Naive thymus-derived CD8-positive, alpha-beta T cell (primary cell): ENCODE measurements at places on chromosomes 13 and 19.

DNA sequence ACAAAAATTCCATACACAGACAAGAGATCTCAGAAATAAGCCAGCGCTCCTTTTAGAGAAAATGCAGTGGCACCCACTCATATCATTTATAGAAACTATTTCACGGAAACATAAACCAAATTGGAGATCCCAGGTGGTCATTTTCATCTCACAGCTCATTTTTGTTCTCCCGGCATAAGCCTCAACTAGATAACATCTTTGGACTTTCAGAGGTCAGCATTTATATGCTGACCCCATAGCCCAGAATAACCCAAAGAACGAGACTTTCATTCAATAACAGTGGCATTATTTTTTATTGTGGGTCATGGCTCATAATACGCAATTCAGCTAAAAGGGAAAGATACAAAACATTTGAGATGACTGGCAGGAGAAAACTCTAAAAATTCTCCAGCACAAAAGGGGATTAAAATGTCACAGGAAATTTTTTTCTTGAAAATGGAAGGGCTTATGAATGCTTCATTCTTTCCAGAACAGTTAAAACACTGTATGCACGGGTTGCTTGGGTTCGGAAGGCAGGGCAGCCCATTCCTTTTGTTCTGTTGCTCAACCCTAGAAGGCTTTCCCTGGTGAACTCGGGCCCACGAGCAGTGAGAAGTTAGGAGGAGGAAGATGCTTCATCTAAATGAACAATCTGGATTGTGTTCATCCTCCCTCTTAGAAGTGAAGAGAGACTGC is 24.0 kb downstream of the STARD13 start:
- H3K4me3 ChIP-seq: no peak overlapping the region
- H3K36me3 ChIP-seq: no peaks in the 10 kb centered on the region
- no peak for DNase-seq
- H3K27ac ChIP-seq: no peak overlapping the region

- H3K27ac ChIP-seq: no peak overlapping the region
- H3K36me3 ChIP-seq: no peaks in the 10 kb centered on the region
- no peaks in the 10 kb centered on the region for H3K4me1 ChIP-seq
- H3K27me3 ChIP-seq: peaks cover 5% of the 10 kb centered on the region
These were observed 739.1 kb downstream of the DIAPH3 start for GRCh38 chr13:59424661-59425060.

DNA sequence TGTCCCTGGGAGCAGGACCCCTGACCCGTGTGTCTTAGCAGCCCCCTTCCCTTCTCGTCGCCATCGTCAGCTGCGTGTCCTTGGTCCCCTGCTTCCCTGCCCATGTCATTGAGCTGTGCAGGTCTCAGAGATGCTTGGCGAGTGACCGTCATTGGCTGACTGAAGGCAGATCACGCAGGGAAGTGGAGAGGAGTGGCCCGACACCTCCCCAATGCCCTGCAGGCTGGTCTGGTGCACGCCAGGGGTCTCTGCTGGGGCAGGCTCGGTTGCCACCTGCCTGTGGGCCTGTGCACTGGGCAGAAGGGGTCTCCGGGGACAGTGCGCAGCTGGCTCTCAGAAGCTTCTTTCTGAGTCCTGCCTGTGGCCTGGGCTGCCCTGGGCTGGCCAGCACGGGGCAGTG is 6.2 kb downstream of the GNA11 start:
- DNase-seq: no peak
- H3K36me3 ChIP-seq: no peaks in the 10 kb centered on the region
- H3K27ac ChIP-seq: no peak overlapping the region
- H3K27me3 ChIP-seq: no peaks in the 10 kb centered on the region

DNA sequence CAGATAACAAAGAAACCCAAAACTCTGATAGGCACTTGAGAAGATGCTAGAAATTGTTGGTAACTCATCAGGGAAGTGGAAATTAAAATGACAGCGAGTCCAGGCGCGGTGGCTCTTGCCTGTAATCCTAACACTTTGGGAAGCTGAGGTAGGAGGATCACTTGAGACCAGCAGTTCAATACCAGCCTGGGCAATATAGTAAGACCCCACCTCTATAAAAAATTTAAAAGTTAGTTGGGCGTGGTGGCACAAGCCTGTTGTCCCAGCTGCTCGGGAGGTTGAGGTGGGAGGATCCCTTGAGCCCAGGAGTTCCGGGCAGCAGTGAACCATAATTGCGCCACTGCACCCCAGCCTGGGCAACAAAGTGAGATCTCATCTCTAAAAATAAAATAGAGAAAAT is 2.6 kb upstream of the RYR1 start:
- no peaks in the 10 kb centered on the region for H3K36me3 ChIP-seq
- peaks cover 13% of the 10 kb centered on the region for H3K27me3 ChIP-seq
- DNase-seq: no peak
- H3K27ac ChIP-seq: no peak overlapping the region
- peaks cover 6% of the 10 kb centered on the region for H3K4me1 ChIP-seq
- no peak overlapping the region for H3K4me3 ChIP-seq

DNA sequence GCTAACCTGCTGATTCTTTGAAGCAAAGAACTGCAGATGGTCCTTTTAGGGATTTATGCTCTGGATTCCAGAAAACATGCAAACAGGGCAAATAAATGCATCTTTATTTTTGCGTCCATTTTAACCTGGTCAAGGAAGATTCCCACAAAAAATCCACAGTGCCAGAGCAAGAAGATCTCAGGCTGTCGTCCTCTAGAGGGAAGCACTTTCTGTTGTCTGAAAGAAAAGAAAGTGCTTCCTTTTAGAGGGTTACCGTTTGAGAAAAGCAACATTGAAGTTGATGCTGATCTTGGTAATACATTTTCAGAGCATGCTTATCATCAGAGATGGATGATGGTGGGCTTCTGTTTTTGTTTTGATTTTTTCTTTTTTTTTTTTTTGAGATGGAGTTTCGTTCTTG is 75.5 kb downstream of the DPRX start:
- no peaks in the 10 kb centered on the region for H3K4me1 ChIP-seq
- DNase-seq: no peak
- H3K36me3 ChIP-seq: no peaks in the 10 kb centered on the region
- no peak overlapping the region for H3K4me3 ChIP-seq

- H3K4me1 ChIP-seq: no peaks in the 10 kb centered on the region
- peak; percentile 8 for DNase-seq
- H3K36me3 ChIP-seq: peaks cover 11% of the 10 kb centered on the region
- H3K27me3 ChIP-seq: no peaks in the 10 kb centered on the region
- no peak overlapping the region for H3K4me3 ChIP-seq
These were observed 16.2 kb downstream of the NUFIP1 start for GRCh38 chr13:44972956-44973581.

DNA sequence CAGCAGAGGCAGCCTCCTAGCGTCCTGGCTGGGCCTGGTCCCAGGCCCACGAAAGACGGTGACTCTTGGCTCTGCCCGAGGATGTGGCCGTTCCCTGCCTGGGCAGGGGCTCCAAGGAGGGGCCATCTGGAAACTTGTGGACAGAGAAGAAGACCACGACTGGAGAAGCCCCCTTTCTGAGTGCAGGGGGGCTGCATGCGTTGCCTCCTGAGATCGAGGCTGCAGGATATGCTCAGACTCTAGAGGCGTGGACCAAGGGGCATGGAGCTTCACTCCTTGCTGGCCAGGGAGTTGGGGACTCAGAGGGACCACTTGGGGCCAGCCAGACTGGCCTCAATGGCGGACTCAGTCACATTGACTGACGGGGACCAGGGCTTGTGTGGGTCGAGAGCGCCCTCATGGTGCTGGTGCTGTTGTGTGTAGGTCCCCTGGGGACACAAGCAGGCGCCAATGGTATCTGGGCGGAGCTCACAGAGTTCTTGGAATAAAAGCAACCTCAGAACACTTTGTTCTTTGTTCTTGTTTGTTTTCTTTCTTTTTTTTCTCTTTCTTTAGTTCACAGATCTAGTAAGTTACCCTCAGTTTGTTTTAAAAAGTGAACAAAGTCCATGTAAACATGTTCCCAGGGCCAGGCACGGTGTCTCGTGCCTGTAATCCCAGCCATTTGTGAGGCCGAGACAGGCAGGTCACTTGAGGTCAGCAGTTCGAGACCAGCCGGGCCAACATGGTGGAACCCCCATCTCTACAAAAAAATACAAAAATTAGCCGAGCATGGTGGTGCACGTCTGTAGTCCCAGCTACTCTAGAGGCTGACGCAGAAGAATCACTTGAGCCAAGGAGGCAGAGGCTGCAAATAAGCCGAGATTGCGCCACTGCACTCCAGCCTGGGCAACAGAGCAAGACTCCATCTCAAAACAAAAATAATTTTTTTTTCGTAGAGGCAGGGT is 10.2 kb downstream of the ANGPTL4 start:
- H3K4me1 ChIP-seq: peaks cover 5% of the 10 kb centered on the region
- no peak for DNase-seq
- H3K4me3 ChIP-seq: no peak overlapping the region
- no peak overlapping the region for H3K27ac ChIP-seq
- no peaks in the 10 kb centered on the region for H3K27me3 ChIP-seq
- H3K36me3 ChIP-seq: peaks cover 3% of the 10 kb centered on the region

GRCh38 chr13:41837629-41838028 is 123.3 kb downstream of the VWA8 start:
- H3K27me3 ChIP-seq: no peaks in the 10 kb centered on the region
- peaks cover 15% of the 10 kb centered on the region for H3K36me3 ChIP-seq
- no peak overlapping the region for H3K4me3 ChIP-seq
- no peaks in the 10 kb centered on the region for H3K4me1 ChIP-seq

- H3K27me3 ChIP-seq: peaks cover 2% of the 10 kb centered on the region
- no peak for DNase-seq
- H3K36me3 ChIP-seq: no peaks in the 10 kb centered on the region
- no peak overlapping the region for H3K4me3 ChIP-seq
- H3K27ac ChIP-seq: no peak overlapping the region
These were observed 112.1 kb upstream of the SOX1 start for GRCh38 chr13:111954661-111955411.

DNA sequence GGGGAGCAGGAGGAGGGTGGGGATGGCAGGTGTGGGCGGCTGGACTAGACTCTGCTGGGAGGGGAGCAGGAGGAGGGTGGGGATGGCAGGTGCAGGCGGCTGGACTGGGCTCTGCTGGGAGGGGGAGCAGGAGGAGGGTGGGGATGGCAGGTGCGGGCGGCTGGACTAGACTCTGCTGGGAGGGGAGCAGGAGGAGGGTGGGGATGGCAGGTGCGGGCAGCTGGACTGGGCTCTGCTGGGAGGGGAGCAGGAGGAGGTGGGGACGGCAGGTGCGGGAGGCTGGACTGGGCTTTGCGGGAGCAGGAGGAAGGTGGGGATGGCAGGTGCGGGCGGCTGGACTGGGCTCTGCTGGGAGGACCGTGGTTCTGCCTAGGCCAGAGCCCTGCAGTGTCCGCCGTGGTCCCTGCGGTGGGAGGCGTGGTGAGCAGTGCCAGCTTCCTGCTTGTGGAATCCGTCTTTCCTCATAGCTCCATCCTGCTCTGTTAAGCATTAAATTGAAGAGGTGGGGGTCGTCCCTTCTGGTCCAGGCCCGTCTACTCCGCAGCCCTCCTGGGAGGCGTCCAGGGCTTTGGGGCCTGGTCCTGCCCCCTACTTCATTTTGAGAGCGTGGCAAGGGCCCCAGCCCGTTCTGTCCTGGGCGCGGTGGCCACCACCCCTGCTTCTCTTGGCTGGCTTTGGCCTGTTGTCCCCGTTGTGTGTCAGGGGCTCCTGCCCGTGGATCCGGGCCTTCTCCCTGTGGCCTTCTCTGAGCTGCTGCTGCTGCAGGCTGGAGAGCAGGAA is 4.7 kb downstream of the SPPL2B start:
- peak overlapping the region; percentile 55 for H3K4me3 ChIP-seq
- DNase-seq: no peak
- H3K4me1 ChIP-seq: peaks cover 69% of the 10 kb centered on the region

GRCh38 chr13:40283666-40284065 is 382.8 kb downstream of the FOXO1 start:
- no peaks in the 10 kb centered on the region for H3K36me3 ChIP-seq
- DNase-seq: no peak
- H3K27ac ChIP-seq: no peak overlapping the region
- H3K27me3 ChIP-seq: no peaks in the 10 kb centered on the region
- no peaks in the 10 kb centered on the region for H3K4me1 ChIP-seq

GRCh38 chr19:8475005-8475404 is 27.4 kb downstream of the PRAM1 start:
- no peak overlapping the region for H3K4me3 ChIP-seq
- no peak for DNase-seq
- H3K27ac ChIP-seq: peak overlapping the region; percentile 62
- peaks cover 83% of the 10 kb centered on the region for H3K36me3 ChIP-seq
- no peaks in the 10 kb centered on the region for H3K27me3 ChIP-seq
- H3K4me1 ChIP-seq: peaks cover 23% of the 10 kb centered on the region
